ENCODE measurements at places on chromosomes 11 and 22. TPM values are rescaled to one million over a fixed set of nuclear protein-coding genes. Genes with fewer than 3 reads are reported as not detected.

DNA sequence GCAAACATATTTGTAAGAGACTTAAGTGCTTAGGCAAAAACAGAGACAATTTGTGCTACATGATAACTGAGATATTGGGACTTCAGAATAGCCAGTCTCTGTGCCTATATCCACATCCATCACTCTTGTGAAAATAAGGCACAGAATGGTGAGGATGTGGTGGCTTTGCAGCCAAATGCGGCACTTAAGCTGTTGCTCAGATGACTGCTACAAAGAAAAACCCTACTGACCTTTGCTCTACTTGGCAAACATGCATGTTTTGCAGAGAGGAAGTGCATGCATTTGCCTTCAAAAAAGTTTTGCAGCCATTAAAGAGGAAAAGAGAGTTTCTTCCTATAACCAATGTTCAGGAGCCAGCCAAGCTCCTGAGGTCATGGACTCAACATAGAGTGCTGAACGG lies 675.0 kb upstream of the KIRREL3 start:
- DNase-seq, result no peak

DNA sequence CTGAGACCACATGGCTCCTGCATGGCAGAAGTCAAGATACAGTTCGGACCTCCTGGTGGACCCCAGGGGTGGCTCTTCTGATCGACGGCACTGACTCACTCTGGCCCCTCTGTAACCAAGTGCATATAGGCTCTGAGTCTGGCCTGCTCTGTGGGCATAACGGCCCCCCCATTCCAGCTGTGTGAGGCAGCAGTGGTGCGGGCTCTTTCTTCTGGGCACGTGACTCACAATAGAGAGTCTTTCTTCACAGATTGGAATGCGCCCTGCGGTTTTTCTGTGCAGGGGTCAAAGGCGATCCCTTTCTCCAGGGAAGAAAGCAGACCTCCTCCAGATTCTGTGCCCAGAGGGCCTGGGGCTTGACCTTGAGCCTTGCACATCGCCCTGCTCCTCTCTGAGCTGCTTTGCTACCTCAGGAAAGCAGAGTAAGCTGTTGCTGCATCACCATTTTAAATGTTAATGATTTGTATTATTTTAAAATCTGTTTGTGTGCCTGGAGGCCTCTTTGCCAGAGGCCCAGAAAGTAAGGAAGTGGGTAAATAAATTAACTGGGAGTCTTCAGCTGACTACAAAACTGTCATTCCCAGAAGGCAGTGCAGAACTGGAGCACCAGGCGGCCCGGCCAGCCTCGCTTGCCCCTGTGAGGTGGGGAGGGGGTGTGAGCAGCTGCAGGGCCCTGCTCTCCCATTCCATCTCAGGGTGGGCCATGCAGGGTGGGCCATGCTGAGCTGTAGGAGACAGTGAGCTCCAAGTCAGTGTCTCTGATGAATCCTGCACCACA lies 199.0 kb downstream of the GRIK4 start:
- no peak for DNase-seq

DNA sequence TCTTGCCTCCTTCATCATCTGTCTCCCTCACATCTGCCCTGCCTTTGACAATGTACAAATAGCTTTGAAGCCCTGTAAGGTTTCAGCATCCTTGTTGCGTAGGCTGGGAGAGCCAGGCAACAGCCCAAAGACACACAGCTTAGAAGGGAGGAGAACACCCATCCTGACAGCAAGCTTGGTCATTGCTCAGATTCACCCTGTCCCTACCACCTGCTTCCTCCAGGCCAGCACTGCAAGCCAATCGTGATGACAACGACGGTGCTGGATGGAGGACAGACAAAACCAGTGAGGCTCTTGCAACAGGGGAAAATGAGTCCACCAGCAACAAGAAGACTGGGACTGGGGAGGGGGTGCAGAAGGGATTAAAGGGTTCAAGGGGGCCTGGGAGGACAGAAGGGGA lies 32.9 kb upstream of the CD5 start:
- DNase-seq, result no peak

SYT12 gene
- 2.2 TPM for total RNA-seq
